T-helper 2 cell treated with Interferon-gamma antibody and Interleukin-4, amounts not matched to agents 5 μg/mL and 100 μg/mL, for 36 hours (primary cell): ENCODE measurements at places on chromosomes 7 and 10.

DNA sequence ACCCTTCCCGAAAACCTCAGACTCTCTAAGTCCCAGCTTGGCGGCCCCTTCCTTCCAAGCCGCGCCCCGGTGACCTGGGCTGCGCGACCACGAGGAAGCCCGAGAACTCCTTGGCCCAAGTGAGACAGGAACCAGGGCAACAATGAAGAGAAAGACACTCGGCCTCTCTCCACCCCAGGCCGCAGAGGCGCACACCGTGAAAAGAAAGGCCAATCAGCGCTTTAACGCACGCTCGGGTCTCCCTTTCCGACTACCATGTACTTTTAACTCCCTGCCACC, 166.4 kb upstream of the PPP1R3A start:
- DNase-seq = no peak

- DNase-seq = no peak
Observed at GRCh38 chr7:81684514-81685269, 85.2 kb downstream of the HGF start.

- DNase-seq = no peak
Observed at GRCh38 chr7:39819514-39819913, 130.5 kb upstream of the CDK13 start.

GRCh38 chr10:21494191-21495001, 31.1 kb downstream of the SKIDA1 start:
- peak; percentile 13 for DNase-seq

DNA sequence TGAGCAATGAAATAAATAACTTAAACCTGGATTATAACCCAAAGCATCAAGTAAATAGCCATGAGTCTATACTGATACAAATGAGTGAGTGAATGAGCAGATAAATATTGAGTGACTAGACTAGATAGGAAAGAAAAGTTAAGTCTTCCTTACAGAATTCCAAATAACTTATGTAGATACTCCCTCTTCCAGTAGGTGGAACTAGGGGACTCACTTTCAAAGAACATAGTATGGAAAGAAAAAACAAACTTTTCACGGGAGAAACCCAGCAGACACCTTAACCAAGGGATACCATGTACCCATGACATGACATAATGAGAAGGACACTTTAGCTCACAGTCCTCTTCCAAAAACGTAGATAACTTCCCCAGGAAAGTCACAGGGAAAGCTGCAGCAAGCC, 32.2 kb downstream of the CSGALNACT2 start:
- DNase-seq = no peak

DNA sequence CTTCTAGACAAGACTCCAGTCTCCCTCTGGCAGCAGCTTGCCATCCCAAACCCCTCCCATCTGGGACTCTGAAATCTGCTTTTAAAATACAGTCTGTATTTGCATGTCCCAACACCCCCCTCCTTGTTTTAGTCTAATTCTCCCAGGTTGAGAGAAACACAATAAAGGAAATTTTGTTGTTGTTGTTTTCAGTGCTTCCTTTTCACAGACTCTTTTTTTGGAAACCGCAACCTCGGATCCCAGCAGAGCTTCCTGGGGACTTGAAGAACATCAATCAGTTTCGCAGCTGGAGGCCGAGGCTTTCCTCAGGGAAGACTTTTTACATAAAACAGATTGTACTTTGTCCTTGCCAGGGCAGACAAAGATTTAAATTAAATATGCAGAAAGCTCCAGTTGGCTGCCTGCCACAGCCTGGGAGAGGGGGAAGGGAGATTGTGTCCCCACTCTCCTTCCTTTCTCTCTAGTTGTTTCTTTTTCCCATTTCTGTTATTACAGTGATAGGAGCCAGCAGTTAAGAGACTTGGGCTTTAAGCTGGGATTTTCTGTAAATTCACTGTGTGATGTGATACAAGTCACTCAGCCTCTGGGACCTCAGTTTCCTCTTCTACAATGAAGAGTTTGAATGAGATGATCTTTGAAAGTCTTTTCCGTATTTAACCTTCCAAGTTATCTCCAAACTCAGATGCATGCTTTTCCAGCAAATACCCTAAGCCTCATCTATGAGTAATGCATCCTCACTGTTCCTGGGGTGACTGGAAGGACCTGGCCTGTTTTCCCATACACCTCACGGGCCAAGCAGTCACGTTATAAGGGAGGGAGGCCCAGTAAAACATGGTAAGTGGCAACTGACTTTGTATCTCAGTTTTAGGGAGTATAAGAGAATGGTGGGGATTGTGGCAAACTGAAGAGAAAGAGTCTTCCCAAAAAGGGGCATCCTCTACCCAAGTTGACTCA, 192.3 kb downstream of the REEP3 start:
- DNase-seq = no peak

GRCh38 chr7:157380416-157380815, 43.6 kb downstream of the DNAJB6 start:
- DNase-seq = no peak

DNA sequence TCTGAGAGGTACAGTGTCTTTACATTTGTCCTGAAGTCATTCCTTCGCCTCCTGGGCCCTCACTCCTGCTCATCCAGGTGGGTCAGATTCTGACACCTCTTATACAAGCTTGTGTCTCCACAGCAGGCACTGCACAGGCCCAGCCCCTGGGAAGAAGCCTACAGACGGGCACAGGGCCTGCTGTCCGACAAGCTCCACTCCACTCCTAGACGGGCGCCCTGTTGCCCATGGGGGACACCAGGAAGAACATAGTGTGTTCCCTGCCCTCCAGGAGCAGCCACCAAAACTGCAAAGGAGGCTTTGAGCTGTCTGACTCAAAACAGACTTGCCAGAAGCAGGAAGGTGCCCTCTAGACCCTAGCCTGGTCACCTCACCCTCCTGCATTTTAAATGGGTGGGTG, 45.6 kb upstream of the SLC29A3 start:
- no peak for DNase-seq

DNA sequence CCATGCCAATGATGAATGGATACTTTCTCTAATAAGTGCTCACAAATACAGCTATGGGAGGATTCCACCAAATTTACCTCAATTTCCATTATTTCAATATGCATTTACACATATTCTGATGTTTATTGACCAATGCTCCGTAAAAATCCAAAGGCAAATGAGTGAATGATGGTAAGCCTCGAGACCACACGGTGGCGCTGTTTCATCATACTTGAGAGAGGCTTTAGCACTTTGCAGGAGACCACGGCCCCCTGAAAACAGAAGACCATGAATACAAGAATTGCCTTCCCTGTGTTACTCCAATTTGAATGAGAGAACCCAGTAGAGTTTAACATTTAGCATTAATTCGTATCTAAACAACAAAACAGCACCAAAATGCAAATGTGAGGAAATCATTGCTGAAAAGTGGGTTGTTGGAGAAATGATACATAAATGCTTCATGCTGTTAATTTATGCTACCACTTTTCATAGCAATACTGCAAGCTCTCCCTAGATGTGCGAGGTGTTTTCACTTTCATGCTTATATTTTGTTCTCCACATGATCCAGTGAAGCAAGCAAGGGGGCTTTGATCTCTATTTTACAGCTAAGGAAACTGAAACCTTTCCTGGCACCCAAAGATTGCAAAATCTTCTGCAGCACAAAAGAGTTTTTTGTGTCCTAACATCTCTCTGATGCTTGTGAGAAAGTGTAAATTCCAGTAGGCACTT, 35.4 kb downstream of the TRIL start:
- DNase-seq = peak; percentile 11

DNA sequence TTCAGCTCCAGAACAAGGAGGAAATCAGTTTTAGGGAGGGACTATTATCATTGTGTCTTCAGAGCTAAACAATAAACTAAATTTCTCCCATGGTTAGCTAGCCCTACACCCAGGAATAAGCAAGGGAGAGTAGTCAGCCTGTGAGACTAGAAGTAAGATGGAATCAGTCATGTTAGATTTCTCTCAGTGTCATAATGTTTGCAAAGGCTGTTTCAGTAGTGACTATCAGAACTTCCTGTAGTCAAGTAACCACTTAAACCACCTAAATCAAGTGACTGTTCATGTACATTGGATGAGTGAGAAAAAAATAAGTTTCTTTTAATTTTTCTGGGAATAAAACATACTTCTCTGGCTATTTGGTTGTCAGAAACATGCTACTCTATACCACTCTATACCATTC, 121.6 kb downstream of the KCND2 start:
- DNase-seq = no peak

DNA sequence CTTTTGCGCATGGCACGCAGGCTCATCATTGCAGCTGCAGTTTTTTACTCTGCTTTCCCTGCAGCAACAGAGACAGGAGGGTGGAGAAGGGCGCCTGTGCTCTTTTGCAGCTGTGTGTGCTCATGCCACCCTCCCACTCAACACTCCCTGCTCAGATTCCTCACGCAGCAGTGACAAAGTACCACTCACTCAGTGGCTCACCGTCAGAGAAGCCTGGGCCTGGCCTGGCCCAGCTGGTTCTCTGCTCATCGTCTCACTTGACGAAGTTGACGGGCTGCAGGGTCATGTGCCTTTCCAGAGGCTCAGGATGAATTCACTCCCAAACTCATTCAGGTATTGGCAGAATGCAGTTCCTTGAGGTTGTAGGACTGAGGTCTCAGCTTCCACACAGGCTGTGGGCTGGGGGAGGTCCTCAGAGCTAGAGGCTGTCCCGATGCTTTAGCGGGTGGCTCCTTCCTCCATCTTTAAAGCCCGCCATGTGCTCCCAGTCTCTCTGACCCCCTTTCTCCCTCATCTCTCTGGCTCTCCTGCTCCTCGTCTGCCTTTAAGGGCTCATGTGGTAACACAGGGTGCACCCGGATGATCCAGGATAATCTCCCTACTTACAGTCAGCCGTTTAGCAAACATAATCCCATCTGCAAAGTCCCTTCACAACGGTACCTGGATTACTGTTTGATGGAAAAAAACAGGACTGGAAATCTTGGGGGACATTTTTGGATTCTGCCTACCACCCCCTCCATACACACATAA, 25.8 kb downstream of the PTPRE start:
- no peak for DNase-seq

GRCh38 chr10:127872871-127873600, 19.7 kb downstream of the CLRN3 start:
- no peak for DNase-seq

DNA sequence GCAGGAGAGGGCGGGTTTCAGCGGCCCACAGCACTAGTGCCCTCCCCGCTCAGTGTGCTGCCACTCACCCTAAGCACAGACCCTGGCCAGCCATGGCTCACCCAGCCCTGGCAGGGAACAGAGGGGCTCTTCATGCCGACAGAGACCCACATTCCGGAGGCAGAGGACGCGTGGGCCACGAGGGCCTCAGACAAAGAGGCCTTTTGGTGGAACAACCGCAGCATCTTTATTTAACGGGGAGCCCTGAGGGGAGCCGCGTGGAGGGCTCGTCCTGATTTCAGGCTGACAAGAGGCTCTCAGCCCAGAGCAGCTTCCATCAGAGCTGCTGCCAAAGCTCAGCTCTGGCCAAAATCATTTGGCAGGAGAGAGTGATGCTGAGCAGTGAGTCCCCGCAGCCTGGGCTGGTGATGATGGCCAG, 127.8 kb downstream of the SH3PXD2A start:
- no peak for DNase-seq

DNA sequence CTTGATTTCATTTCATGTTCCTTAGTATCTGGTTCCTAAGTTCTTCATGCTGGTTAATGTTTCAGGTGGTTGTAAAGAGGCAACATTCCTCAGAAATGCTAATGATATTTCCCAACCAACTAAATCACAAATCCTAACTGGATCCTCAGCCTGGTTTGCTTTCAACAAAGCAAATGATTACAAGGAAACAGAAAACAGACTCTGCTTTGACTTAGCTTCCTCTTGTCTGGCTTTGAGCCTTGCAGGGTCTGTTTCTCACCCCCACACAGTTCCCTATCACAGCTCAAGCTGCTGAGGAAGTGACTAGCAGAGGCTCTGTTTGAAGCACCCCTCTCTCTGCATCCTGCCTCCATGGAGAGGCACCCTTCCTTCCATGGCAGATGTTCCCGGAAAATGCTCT, 130.2 kb upstream of the CTTNBP2 start:
- no peak for DNase-seq
